ENCODE measurements at places on chromosomes 3 and 15.

DNA sequence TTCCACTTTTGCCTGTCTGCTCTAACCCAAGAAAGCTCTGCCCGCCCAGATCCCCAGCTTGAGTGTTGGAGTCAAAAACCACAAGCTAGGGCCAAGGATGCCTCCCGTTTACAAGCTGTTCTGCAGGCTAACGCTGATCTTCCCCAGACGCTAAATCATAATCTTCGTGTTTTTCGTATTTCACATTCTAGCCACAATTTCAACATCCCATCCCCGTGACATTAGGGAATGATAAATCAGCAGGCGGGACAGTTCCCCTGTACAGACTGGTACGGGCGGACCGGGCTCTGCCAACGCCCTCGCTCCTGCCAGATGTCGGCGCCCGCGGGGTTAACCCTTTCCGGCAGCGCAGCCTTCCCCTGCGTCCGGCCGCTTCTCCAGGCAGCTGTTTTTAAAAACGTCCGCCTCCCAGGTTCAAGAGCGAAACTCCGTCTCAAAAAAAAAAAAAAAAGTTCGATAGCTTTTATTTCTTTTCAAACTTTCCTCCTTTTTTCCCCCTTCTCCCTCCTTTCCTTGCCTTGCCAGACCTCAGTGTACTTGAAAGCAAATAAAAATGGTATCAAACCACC lies 81.0 kb upstream of the BNC1 start:
- DNase-seq: peak; percentile 32

GRCh38 chr3:186760141-186760833 lies 23.1 kb upstream of the EIF4A2 start:
- no peak for DNase-seq

DNA sequence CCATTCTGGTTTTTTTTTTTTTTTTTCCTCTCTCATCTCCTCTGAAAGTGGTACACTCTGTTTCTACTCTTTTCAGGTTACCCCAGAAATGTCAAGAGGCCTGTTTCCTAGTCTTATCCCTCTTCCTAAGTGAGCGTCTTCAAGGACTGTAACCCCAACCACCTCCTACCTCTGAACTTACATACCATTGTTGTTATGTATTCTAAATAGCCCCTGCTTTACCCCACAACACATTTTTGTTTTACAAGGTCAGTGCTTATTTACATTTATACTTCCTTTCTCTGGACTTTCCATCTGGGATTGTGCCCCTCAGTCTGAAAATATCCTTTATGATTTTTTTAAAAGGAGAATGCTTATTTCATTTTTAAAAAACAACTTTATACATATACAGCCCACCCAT lies 38.8 kb downstream of the PTH1R start:
- no peak for DNase-seq

GRCh38 chr3:98013411-98014267 lies 21.5 kb downstream of the GABRR3 start:
- DNase-seq: no peak
